ENCODE measurements at places on chromosomes 11 and 22.

DNA sequence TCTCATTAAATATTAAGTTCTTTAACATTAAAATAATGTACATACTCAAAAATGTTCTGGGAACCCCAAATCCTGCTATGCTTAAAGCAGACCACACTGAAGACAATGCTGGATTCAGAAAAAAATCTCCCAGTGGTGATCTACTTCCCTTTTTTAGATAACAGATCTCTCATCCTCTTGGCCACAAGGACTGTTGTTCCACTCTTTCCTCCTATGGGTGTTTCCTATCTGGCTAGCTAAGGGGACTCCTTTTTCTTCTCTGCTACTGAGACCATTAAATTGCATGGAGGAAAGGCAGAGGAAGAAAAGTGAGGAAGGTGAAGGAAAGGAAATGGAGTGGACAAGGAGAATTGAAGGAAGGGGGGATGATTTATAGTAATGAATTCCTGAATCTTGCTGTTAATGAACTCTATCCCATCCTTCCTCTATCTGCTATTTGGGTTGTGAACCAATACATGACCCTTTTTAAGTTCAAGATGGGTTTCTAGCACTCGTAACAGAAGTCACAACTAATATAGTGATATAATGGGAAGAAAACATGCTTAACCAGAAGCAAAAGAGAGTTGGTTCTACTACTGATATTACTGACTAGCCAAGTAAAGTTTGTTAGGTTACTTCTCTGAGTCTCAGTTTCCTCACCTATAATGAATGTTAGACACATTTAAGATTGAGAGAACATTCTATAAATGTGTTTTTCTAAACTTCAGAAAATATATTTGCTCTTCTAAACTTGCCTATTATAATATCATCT is 53.2 kb downstream of the PIK3C2A start:
- DNase-seq = no peak

- peak; percentile 88 for DNase-seq
Observed at GRCh38 chr22:31650391-31650790, 11.6 kb downstream of the PISD start.

DNA sequence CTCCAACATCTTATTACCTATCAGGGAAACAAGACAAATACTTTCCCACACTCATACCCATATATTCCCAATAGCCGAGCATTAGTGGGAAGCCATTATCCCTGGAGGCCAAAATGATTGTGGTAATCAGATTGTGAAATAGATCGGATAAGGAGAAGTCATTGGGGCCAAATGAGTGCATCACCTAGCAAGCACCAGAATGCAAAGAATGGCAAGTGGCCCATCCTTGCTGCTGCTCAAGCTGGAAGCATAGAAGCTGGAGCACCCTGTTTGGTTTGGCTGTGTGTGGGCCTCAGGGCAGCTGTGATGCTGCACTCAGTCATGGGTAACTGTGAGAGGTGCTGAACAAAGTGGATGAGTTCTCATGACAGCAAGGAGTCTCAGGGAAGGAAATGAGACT is 18.7 kb upstream of the DBX1 start:
- no peak for DNase-seq

DNA sequence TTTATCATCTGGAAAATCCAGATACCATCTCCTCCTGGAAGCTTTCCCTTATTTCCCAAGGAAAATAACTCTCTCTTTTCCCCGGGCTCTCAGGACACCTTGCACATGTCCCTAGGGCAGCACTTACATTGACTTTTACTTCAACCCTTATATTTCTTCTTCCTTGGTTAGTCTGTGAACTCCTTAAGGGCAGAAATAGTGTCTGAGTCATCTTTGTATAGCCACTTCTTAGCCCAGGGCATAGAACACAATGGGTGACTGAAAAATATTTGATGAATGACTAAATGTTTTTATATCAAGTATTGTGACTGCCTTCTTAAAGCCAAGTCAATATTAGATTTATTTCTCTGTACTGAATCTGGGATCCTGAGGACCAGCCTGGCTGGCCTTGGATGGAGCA is 45.4 kb upstream of the MYOD1 start:
- no peak for DNase-seq

- no peak for DNase-seq
Observed at GRCh38 chr11:30585125-30585891, 845 bp downstream of the MPPED2 start.

DNA sequence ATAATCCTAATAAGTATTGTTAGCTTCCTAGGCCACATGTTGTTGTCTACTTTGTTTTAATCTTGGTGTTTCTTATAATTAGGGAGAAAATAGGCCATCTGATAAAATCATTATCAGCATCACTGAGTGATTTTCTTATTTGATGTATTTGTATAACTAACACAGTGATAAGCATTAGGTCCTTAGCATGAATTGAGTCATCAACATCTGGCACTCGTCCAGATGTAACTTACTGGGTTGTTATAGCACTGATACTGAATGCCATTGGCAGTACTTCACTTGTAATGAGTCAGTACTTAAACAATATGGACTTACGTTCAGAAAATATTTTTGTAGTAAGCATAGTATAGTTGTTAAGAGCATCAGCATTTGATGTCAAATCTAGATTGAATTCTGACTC is 16.2 kb downstream of the API5 start:
- peak; percentile 90 for DNase-seq

Data from fibroblast of skin of abdomen (primary cell).